Activated CD4-positive, alpha-beta T cell treated with anti-CD3 and anti-CD28 coated beads for 36 hours (primary cell): ENCODE measurements at places on chromosomes 2 and 18.

GRCh38 chr18:36427369-36427768 lies 129.9 kb downstream of the FHOD3 start:
- peaks cover 8% of the 10 kb centered on the region for H3K27me3 ChIP-seq

DNA sequence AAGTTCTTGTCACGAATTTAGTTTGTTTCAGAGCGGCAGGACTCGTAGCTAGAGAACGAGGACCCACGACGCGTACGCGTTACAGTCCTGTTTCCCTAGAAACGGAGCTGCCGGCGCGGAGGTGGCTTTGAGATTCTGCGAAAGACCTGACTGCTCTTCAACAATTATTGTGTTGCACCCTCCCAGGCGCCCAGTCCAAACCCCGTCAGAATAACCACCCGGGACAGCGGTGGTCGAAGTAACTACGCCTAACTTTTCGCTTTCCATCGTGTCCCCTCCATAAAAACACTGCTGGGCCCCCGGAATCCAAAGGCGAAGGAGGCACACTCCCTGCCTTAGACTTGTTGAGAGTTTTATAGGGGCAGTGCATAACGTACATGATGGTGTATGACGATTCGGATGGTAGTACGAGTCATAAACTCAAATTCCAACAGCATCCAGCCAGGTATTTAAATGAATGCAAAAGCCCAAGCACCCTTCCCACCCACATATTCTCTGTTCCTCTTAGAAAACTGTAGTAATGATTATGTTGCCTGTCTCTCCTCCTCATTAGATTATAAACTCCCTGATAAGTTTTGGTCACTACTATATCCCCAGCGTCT lies 651 bp upstream of the STAM2 start:
- H3K4me3 ChIP-seq = peak overlapping the region; percentile 95
- no peak for DNase-seq
- peak overlapping the region; percentile 99 for H3K27ac ChIP-seq
- H3K4me1 ChIP-seq = peaks cover 26% of the 10 kb centered on the region
- no peaks in the 10 kb centered on the region for H3K27me3 ChIP-seq
- H3K36me3 ChIP-seq = peaks cover 4% of the 10 kb centered on the region

DNA sequence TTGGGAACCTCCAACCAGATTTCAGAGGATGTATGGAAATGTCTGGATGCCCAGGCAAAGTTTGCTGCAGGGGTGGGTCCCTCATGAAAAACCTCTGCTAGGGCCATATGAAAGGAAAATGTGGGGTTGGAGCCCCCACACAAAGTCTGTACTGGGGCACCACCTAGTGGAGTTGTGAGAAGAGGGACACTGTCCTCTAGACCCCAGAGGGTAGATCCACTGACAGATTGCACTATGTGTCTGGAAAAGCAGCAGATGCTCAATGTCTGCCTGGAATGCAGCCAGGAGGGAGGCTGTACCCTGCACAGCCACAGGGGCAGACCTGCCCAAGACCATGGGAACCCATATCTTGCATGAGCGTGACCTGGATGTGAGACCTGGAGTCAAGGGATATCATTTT lies 573.7 kb upstream of the NXPH2 start:
- no peak overlapping the region for H3K27ac ChIP-seq
- no peaks in the 10 kb centered on the region for H3K4me1 ChIP-seq
- no peak for DNase-seq

DNA sequence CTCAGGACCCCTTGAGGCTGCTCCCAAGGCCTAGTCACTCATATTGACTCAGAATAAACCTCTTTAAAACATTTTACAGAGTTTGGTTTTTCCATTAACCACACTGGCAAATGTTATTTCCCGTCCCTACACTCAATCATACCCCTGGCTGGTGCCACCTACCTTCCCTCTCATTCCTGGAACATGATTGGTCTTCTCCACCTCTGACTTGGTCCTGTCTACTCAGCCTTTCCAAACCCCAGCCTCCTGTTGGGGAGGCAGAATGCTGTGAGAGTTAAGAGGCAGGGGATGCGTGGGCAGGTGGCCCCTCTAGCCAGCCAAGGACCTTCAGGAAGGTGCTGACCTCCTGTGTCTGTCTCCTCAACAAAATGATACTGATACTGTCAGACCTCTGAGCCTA lies 149.3 kb downstream of the CABLES1 start:
- peak overlapping the region; percentile 59 for H3K27ac ChIP-seq
- peaks cover 17% of the 10 kb centered on the region for H3K4me1 ChIP-seq
- peak; percentile 34 for DNase-seq
- H3K27me3 ChIP-seq = no peaks in the 10 kb centered on the region
- H3K4me3 ChIP-seq = no peak overlapping the region

DNA sequence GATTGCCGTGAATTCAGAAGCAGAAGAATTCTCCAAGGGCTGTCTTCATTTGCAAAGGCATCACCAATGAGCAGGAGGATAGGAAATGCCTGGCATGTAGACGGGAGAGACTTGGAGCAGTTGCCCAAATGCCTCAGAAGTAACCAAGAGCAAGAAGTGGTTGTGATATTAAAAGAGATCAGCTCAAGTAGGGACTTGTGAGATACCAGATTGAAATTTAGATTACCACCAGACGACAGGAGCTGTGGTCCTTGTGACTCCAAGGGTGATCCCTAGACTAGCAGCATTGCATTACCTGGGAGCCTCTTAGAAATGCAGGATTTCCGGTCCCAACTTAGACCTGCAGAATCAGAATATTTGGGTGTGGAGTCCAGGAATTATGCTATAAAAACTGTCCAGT lies 228.6 kb upstream of the EPAS1 start:
- no peaks in the 10 kb centered on the region for H3K27me3 ChIP-seq
- H3K27ac ChIP-seq = no peak overlapping the region
- no peak for DNase-seq
- no peaks in the 10 kb centered on the region for H3K36me3 ChIP-seq
- no peak overlapping the region for H3K4me3 ChIP-seq
- H3K4me1 ChIP-seq = peaks cover 28% of the 10 kb centered on the region

DNA sequence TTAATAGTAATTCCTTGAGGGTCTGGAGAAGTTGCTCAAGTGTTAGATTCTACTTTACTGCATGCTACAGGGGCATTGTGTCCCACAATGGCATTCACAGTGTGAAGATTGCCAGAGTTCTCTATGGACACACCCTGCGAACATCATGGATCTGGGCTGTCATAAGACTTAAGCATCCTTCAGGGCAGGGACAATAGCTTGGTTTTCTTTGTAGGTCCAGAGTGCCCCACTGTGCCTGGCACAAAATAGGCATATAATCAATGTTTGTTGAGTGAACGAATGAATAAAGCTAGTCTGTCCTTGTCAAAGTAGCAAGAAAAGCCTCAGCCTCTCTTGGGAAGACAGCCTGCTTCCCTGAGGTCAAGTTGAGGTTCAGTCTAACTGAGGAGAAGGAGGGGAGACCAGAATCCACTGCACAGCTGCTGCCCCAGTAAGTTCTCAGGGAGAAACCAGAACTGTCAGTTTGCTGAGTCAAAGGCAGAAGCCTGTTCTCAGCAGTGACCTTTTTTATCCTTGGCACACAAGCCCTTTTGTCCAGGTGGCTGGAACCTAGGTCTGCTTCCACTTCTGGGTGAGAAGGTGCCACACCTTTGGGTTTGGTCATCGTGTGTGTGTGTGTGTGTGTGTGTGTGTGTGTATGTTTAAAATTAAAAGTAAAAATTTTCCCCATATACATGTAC lies 15.0 kb downstream of the INPP4A start:
- no peaks in the 10 kb centered on the region for H3K27me3 ChIP-seq
- DNase-seq = peak; percentile 34
- no peak overlapping the region for H3K4me3 ChIP-seq
- peaks cover 6% of the 10 kb centered on the region for H3K36me3 ChIP-seq
- peaks cover 89% of the 10 kb centered on the region for H3K4me1 ChIP-seq

DNA sequence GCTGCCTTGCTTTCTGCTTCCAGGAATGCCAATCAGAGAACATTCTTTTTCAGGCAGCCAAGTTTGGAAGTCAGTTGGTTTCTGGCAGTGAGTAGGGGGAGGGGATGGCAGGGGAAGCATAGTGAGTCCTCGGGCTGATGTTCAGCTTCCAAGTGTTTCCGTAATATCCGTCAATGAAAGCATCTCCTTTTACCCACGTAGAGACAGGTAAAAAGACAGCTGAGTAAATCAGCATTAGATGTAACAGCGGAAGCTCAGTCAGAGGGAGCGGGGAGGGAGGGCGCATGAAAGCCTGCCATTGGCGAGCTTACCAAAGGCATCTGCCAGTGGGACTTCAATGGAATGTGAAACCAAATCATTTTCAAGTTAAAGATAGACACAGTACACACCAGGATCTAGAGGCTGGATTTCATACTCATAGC lies 117.1 kb upstream of the DTNA start:
- no peaks in the 10 kb centered on the region for H3K36me3 ChIP-seq
- H3K4me3 ChIP-seq = no peak overlapping the region
- H3K27ac ChIP-seq = no peak overlapping the region
- no peaks in the 10 kb centered on the region for H3K4me1 ChIP-seq

- no peaks in the 10 kb centered on the region for H3K27me3 ChIP-seq
- H3K4me3 ChIP-seq = no peak overlapping the region
- no peaks in the 10 kb centered on the region for H3K36me3 ChIP-seq
- no peaks in the 10 kb centered on the region for H3K4me1 ChIP-seq
- no peak for DNase-seq
- H3K27ac ChIP-seq = no peak overlapping the region
These were observed 23.9 kb upstream of the GULP1 start for GRCh38 chr2:188267776-188268175.

GRCh38 chr2:58215429-58215828 lies 25.7 kb downstream of the FANCL start:
- peaks cover 45% of the 10 kb centered on the region for H3K36me3 ChIP-seq
- H3K4me1 ChIP-seq = no peaks in the 10 kb centered on the region
- H3K4me3 ChIP-seq = no peak overlapping the region
- no peak overlapping the region for H3K27ac ChIP-seq
- no peak for DNase-seq
- H3K27me3 ChIP-seq = no peaks in the 10 kb centered on the region

DNA sequence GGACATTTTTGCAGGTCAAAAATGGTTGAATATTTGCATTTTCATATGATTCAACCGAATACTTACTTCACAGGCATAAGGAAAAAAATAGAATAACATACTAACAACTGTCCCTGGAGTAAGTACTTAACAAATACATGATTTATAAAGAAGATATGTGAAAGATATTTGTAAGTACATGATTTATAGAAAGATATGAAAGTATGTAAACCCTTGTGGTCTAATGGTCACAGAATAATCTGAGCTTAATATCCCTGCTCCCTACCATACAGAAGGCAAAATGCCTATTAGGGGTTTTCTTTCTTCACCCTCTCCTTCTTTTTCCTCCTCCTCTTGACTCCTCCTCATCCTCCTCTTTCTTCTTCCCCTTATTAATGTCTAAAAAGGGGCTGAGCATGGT lies 20.6 kb upstream of the ACTR3 start:
- peaks cover 4% of the 10 kb centered on the region for H3K36me3 ChIP-seq
- H3K4me1 ChIP-seq = peaks cover 18% of the 10 kb centered on the region
- DNase-seq = no peak
- H3K4me3 ChIP-seq = no peak overlapping the region

- peak; percentile 69 for DNase-seq
- no peak overlapping the region for H3K27ac ChIP-seq
- H3K36me3 ChIP-seq = no peaks in the 10 kb centered on the region
- peaks cover 7% of the 10 kb centered on the region for H3K27me3 ChIP-seq
- no peaks in the 10 kb centered on the region for H3K4me1 ChIP-seq
- no peak overlapping the region for H3K4me3 ChIP-seq
These were observed 48.5 kb downstream of the SERPINB7 start for GRCh38 chr18:63823516-63824219.

DNA sequence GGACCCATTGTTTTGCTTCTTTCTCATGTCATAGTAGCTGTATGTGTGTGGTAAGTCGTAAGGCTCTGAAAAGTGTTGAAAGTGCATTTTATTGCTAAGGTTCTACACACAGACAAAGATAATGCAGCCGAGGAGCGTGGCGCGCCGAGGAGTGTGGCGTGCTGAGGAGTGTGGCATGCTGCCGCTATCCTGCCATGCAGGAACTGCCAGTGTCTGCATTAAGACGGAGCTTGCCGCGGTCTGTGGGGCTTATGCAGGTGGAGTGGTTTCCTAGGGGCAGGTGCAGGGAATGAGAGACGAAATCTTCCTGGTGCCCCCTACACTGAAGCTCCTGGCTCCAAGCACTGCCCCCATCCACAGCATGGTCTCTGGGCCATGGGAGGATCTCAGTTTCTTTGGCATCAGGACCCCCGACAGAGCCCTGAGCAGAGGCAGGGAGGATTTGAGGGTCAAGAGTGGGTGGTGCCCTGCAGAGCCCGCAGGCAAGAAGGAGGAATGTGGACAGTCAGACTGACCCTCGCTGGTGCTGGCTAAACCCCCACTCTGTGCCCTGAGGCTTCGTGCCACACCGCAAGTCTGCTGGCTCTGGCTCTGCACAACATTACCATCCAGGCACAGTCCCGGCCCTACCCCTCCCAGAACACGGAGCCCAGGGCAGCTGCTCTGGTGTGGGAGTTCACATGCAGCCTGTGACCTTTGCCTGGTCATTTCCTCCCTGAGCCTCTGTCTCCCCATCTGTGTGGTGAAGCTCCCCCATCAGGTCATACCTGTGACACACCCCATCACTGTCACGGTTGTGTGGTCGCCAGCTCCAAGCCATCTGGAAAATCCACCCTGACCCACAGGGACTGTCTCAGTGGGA lies 3.2 kb downstream of the SNED1 start:
- peaks cover 4% of the 10 kb centered on the region for H3K4me1 ChIP-seq
- H3K27ac ChIP-seq = no peak overlapping the region
- H3K27me3 ChIP-seq = peaks cover 16% of the 10 kb centered on the region

DNA sequence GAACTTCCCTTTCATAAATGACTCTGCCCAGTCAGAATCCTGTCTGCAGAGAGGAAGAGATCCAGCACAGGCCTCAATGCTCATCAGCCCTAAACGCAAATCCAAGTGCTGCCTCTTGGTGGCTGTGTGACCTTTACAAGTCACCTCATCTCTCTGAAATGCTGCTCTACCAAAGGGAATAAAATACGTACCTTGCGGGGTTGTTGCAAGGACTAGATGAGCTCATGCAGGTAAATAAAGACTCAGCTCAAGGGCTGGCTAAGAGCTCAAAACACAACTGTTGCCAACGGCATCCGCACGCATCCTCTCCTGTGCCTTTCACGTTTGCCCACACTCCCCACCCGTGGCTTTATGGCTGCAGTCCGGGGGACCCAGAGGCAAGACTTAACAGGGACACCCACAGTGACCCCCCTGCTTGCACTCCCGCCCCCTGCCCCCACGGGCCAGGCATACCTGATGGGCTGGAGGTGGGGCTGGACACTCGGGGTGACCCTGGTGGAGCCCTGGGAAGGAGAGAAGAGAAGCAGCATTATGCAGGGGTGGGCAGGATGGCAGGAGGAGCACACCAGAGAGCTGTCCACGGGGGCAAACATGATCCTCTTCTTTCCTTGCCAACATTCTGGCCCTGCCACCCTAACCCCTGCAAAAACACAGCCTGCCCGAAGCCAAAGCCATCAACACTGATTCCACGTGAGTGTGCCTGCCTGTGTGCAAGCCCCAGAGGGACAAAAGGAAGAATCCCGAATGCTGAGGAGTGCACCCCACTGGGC lies 102.6 kb downstream of the TNS1 start:
- no peaks in the 10 kb centered on the region for H3K36me3 ChIP-seq
- peaks cover 12% of the 10 kb centered on the region for H3K27me3 ChIP-seq
- no peak for DNase-seq

DNA sequence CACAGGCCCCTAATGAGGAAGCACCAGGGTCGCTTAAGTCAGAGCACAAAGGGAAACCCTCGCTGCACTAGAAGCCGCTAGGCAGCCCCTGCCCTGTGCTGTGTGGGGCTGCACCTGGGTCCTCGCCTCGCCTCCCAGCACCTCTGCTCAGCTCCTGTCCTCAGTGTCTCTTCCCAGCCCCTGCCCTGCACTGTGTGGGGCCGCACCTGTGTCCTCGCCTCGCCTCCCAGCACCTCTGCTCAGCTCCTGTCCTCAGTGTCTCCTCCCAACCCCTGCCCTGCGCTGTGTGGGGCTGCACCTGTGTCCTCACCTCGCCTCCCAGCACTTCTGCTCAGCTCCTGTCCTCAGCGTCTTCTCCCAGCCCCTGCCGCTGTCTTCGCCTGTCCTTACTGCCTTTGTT lies 342.8 kb downstream of the EIPR1 start:
- H3K4me3 ChIP-seq = no peak overlapping the region
- peaks cover 5% of the 10 kb centered on the region for H3K27me3 ChIP-seq
- no peak overlapping the region for H3K27ac ChIP-seq
- H3K36me3 ChIP-seq = no peaks in the 10 kb centered on the region
